ENCODE measurements at places on chromosomes 7 and 10.

DNA sequence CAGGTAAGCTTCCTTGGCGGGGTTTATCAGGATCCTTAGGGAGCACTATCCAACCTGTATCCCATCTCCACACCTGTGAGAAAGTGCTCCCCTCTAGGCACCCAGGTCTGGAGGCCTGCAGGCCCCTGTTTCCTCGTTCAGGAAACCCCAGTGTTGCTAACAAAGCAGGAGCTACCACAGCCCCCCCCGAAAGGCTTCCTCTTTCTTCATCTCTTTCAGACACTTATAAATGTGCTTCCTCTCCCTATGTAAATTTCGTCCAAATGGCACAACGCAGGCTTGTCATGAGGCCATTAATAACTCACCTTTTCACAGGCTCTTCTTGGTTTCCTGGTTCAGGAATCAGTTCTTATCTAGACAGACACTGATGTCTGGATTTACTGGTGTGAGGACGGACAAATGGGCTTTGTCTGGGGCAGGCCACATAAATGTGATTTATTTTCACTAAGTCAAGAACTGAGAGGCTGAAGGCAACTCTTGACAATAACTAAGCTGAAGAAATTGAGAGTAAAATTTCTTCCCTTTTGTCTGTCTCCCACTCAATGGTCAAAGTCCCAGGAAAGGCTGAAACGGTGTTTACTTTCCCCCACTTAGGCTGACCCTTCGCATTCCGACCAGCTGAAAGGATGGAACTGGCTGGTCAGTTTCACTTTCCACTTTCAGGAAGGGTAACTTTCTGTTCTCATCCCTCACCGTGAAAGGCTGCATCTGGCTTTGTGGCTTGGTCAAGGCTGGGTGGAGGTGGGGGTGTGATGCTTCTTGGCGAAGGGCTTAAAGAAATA lies 46.8 kb downstream of the PIK3AP1 start:
- DNase-seq: no peak

- no peak for DNase-seq
These were observed 17.6 kb upstream of the AASS start for GRCh38 chr7:122161628-122162027.

GRCh38 chr7:39741942-39742623 lies 118.7 kb downstream of the RALA start:
- DNase-seq: no peak

- DNase-seq: no peak
These were observed 5.4 kb downstream of the BRI3 start for GRCh38 chr7:98286701-98287485.

GRCh38 chr7:1654738-1655475 lies 15.2 kb upstream of the ELFN1 start:
- no peak for DNase-seq

DNA sequence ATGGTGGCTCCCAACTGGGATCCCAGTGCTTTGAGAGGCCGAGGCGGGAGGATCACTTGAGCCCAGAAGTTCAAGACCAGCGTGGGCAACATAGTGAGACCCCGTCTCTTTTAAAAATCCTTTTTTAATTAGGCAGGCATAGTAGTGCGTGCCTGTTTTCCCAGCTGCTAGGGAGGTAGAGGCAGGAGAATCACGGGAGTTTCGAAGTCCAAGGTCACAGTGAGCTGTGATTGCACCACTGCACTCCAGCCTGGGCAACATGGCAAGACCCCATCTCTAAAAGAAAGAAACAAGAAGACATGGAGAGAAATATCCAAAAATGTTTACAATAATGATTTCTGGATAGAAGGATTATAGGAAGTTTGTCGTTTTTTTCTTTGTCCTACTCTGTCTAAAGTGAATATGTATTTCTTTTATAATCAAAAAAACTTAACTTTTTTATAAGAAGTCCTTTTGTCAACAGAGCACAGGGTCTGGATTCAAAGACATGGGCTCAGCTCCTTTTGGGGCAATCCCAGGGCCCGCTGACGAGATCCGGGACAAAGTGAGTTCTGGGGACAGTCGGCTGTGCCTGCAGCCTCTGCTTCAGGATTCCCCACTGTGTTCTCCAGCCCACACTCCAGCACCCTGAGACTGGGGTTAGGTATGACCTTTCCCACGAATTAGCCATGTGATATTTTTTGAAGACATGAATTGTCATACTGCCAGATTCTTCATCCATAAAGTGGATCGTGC lies 45.6 kb downstream of the PDGFA start:
- no peak for DNase-seq

DNA sequence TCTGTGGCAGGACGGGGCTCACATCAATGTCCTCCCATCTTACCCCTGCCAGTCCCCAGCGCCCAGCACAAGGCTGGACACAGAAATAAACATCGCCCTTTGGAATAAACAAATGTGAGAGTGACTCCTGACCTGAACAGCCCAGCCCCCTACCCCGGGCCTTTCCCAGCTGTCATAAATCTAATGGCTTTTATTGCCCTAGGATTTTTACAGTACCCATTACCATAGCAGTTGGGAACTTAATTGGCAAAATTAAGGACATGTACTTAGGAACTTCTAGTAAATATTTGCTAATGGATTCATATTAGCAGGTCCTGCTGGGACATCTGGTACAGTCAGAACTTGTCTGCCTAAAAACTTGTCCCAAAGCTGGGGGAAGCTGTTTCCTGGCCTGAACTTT lies 76.6 kb downstream of the GLRX3 start:
- no peak for DNase-seq

DNA sequence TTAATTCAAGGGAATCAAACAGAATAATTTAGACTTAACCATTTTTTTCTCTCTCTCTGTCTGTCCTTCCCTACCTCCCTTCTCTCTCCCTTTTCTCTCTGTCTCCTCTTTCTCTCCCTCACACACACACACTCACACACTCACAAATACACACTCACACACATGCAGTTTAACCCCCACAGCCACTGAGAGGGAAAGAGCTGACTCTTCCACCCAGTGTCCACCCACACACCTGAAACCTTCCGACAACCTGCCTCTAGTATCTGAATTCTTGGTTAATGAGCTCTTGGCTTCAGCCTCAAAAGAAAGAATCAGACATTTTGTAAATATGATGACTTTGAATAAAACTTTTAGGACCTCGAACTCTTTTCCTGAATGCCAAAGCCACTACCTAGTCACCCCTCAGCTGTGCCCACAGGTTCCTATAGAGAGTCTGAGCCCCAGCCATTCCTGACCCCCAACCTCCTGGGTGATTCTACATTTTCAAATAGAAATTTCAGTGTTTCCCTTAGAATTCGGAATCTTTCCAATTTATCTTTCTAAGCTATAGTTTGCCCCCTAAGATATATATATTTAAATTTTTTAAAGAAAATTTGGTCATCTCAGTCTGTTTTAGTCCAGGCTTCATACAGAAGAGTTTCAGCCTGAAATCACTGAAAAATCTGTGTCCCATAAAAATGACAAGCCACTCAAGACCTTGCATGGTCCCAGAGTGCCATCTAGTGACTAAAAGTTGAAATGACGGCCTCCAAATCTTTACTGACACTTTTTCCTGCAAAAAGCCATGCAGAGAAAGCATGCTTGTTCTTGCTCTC lies 202.8 kb downstream of the IPMK start:
- no peak for DNase-seq

DNA sequence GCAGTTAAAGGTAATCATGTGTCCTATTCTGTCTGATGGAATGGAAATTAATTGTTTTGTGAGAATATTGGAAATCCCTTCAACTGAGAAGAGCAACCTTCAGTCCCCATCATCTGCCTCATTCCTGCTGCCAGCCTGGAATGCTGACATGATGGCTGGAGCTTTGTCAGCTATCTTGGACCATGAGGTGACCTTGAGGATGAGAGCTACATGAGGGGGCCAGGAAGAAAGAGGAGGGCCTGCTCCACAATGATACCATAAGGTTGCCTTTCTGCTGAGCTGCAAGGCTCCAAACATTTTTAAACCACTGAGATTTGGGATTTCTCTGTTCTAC lies 40.7 kb upstream of the C10orf71 start:
- DNase-seq: no peak

- DNase-seq: no peak
These were observed 6.9 kb downstream of the PRKAR2B start for GRCh38 chr7:107051376-107051775.

DNA sequence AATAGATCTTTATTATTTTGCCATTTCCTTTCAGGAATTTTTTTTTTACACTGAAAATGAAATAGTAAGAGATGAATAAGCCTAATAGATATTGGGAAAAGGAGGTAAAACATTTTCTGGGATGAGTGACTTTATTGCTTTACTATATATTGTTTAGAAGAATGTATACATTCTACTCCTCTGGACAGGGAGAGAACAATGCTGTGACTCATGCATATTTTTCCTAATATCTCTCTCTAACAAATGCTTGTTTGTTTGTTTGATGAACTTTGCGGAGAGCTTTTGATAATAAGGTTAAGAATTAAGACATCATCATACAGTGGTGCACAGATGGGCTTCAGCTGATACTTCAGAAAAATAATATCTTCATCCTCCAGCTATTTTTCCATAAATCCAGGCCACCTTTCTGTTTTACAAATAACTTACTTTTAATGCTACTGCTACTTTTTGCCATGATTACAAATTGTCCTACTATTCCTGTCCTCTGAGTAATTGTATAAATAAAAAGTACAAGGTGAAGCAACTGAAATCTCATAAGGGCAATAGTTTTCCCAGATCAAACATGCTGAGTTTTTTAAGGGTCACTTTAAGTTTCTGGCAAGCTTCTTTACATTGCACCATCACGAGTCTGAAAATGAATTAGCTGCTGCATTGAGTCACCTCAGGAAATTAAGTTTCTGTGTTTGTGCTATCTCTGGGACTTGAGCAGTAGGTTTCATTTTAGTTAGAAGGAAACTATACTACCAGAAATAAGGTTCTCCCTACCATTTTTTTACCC lies 207.3 kb upstream of the POT1 start:
- no peak for DNase-seq

DNA sequence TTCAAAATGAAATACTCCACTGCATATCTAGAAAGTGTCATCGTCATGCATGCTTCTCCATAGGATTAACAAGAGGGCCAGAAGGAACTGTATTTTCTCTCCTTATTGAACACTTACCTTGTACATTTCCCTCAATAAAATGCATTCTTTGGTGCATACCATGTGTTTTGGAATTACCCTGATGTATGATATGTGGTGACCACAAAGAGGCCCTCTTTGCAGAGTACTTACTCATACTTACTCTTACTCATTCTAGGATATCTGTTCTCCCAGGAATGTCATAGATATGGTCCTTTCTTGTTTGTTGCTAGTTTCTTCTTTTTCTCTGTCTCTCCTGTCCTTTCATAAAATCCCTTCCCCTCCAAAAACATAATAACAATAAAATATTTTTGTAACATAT lies 1087.1 kb upstream of the POT1 start:
- DNase-seq: no peak

DNA sequence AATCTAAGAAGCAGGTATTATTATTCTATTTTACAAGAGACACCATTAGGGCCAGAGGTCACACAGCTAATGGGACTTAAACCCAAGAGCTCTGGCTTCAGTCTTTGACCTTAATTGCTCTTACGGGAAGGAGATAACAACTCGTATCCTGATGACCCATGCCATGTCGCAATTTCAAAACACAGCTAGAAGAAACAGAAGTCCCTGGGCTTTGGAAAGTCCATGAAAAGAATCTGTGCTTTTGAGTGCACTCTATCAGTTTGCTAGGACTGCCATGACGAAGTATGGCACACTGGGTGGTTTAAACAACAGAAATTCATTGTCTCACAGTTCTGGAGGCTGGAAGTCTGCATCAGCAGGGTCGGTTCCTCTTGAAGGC lies 247.8 kb upstream of the AOAH start:
- DNase-seq: no peak

DNA sequence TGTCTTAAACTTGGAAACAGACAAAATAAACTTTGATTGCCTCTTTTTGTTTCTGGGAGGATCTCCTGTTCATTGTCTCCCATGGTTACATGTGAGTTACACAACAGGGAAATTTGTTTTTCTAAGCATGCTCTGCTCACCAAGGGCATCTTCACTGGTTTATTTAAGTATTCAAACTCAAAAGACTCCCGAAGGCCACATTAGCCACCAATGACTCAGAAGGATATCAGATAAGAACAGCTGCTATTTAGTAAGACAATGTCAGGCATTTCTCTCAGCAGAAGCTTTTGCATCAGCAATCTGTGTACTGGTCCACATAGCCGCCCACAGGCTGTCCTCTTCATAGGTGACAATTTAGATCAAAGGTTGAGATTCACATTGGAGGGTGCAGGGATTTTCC lies 19.3 kb downstream of the OR6B1 start:
- DNase-seq: no peak

DNA sequence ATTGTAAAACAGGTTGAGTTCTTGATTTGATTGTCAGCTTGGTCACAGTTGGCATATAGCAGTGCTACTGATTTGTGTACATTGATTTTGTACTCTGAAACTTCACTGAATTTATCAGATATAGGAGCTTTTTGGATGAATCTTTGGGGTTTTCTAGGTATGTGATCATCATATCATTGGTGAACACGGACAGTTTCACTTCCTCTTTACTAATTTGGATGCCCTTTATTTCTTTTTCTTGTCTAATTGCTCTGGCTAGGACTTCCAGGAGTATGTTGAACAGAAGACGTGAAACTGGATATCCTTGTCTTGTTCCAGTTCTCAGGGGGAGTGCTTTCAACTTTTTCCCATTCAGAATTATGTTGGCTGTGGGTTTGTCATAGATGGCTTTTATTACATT lies 86.9 kb downstream of the EXOC4 start:
- DNase-seq: no peak

DNA sequence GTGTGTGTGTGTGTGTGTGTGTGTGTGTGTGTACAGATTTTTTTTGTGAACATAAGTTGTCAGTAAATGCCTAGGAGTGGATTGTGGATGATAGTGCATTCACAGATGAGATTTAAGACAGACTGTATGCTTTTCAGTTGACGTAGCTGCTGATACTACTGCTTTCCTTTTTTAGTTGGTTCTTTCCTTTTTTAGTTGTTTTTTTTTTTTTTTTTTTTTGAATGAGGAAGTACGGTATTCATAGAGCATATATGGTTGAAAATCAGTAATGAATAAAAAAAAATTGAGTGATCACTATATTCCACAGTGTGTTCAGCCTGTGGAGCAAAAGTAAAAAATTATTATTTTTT lies 80.5 kb downstream of the RBM33 start:
- DNase-seq: no peak

DNA sequence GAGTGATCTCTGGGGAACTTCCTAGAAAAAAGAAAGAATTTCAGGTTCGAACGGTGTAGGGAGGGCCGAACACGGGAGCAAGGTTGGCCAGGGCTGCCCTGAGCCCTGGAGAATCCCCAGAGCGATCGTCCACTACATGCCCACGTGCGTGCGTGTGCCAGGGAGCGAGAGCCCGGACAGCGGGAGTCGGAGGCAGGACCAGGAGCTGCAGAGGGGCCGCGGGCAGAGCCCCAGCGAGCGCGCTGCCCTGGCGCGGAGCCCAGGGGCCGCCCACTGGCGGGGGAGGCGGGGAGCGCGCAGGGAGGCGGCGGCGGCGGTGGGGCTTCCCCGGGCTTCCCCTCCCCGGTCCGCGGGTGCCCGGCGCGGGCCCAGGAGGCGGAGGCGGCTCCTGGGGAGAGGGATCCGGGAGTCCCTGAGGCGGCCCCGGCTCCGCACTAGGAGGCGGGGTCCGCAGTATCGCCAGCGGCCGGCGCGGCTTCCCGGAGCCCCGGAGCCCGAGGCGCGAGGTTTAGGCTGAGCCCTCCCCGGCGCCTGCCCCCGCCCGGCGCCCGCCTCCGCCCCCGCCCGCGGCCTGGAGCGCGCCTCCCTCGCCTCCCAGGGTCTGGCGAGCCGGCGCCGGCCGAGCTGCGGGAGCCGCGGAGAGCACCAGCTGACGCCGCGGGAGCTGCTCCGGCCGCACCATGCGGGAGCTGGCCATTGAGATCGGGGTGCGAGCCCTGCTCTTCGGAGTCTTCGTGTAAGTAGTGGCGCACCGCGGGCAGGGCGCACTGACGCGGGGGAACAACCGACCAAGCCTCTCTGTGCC lies at the start of gene PLPP4:
Gene PLPP4 (plus strand): TSS at position 602 of the 805 bp plus-strand sequence. CDS start 79 bp downstream, at position 681.
- DNase-seq: no peak

GRCh38 chr10:7756360-7756992 lies 31.3 kb downstream of the KIN start:
- DNase-seq: no peak

Data from cortex of kidney (tissue), 1 donor.